ENCODE measurements at places on chromosomes 1 and 21.

DNA sequence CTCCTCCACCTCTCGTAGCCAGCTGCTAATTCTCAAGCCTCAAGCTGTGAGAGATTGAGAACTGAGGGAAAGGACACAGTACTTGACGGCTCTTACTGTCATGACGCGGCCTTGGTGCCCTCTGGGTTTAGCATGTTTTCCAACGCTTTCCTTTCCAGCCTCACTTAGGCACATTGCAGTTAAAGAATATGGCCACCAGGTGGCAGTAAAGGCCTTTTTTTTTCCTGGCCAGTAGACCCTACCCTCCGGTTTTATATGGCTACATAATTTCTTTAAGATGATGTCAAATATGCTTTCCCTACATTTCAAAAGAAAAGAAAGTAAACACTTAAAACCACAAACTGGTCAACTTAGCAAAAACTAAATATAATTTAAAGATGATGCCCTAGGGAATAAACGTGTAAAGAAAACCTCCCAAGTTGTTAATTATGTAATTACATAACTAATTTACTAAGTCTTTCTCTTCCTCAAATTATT is 56.8 kb upstream of the PRDX6 start:
- peak; percentile 55 for DNase-seq

DNA sequence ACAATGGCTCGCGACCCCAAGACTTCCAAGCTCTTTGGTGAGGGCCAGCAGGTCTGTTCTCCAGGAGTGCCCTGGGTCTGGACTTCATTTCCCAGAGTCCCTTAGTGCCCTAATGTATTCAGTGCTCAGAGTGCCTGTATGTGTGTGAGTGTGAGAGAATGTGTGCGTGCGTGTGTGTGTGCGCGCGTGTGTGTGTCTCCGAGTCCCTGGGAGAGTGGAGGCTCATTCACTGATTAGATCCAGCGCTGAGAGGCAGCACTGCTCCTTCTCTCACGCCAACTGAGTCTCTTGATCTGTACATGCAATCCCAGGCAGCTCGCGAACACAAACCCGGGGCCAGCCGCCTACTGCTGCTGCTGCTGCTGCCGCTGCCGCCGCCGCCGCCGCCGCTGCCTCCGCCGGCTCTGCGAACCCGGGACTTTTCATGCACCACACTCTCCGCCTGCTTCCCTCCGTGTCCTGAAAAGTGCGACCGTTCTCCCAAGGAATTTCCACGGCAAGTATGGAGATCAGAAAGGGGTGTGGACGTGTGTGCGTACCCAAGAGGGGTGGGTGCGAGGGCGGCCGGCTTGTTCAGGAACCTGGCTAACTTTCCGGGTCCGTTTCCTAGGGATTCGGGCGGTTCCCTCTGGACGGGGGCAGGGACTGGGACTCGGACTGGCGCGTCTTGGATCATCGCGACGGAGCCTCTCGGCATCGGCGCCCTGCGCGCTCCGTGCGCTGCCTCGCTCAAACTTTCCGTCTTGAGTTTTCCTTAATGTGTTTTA is at the start of gene RNF220:
Gene RNF220, plus strand, starts transcription at position 225 of the 767 bp plus-strand sequence.
- peak; percentile 84 for DNase-seq

DNA sequence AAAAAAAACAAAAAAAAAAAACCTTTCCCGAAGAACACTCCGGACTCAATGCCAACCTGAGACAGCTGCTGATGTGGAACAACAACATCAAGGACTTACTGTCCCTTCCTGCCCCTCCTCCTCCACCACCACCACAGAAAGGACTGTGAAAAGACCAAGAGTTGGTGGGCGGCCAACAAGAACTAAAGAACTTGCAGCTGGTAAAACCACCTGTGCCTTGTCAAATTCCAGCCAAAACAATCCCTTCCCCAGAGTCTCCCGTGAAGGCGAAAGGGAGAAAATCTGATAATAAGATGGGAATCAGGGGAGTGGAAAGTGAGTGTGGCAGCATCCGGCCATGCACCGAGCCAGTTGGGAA is 88.9 kb downstream of the PROX1 start:
- no peak for DNase-seq

DNA sequence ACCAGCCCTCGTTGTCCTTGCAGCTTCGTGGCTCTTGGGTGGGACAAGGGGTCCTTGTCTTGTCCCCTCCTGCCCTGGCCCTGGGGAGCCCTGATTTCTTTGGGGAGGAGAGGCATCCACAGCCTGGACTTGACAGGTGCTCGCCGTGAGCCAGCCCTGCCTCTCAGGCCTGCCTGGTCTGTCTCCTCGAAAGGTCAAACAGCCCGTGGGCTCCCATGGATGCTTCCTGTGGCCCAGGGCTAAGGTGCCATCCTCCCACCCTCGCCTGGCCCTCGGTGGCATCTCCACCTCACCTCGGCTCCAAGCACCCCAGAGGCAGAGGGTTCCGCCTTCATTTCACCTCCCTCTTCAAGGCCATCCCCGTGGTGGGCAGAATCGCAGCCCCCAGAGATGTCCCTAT is 9.0 kb downstream of the LRRC3 start:
- no peak for DNase-seq

GRCh38 chr1:75707191-75707590 is 17.3 kb upstream of the ACADM start:
- no peak for DNase-seq

- no peak for DNase-seq
Measured at GRCh38 chr1:82284213-82284612, 483.5 kb downstream of the ADGRL2 start.

DNA sequence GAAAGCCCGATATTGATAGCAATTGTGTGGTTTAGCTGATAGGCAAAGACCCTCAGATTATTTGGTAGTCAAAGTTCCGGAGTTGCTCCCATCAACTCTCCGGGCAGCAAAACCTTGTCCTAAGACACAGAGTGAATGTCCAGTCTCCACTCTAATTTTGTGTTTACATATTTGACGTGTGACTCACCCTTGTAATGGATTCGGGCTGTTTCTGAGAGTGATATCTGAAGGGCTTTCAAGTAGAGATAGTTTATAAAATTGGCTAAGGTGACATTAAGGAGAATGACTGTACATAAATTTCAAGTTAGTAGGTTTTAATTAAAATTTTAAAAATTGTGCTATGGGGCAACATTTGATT is 154.2 kb downstream of the CNIH3 start:
- no peak for DNase-seq

DNA sequence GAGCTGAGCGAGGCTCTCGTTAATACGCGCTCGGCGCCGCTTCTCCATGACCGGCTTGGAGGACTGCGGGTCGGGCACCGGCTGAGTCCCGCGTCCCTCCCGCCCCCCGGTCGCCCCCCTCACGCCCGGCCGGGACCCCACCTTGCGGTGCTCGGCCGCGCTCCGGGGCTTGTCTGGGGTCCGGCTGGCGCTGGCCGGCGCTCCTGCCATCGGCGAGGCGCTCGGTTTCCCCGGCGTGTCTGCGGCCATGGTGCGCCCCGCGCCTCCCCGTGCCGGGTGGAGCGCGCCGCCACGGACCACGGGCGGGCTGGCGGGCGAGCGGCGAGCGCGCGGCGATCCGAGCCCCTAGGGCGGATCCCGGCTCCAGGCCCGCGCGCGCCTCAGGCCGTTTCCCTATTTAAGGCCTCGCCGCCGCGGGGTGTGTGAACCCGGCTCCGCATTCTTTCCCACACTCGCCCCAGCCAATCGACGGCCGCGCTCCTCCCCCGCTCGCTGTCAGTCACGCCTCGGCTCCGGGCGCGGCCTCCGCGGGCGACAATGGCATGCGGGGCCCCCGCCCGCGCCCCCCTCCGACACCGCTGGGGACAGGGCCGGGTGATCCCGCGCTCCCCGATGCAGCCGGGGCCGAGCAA is at the start of gene HES4:
Gene HES4, minus strand, starts transcription at position 373 of the 632 bp plus-strand sequence. Its CDS starts 124 bp downstream, at position 249.
- peak; percentile 87 for DNase-seq

DNA sequence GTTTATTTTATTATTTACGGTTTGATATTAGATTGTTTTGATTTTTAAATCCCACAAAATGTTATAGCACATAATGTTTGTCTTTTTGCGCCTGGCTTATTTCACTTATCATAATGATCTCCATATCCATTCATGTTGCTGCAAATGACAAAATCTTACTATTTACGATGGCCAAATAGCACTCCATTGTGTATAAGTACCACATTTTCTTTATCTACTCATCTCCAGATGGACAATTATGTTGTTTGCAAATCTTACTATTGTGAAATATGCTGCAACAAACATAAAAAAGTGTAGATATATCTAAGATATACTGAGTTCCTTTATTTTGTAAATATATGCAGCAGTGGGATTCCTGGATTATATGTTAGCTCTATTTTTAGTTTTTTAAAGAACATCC is 1568.3 kb downstream of the AMY1C start:
- no peak for DNase-seq

DNA sequence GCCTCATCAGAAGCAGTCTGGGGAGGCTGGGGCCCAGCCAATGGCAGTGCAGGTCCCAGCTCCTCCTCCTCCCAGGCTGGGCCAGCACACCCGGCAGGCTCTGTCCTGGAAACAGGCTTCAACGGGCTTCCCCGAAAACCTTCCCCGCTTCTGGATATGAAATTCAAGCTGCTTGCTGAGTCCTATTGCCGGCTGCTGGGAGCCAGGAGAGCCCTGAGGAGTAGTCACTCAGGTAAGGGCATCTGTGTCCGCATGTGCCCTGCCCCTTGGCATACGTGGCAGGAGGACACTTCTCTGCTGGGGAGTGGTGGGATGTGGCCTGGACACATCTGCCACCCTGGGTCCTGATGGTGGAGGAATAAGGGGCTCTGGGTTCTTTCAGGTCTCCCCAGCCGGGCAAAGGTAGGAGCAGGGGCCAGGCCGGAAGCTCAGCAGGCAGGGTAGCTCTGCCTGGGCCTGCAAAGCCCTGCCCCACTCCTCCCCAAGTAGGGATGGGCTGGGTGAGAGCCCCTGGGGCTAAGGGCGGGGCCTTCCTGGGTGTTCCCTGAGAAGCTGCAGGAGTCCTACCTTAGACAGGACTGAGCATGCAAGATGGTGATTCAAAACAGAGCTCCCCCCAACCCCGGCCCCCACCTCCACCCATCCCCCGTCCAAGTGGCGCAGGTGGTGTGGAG is at the start of gene GJB5:
Gene GJB5, plus strand, starts transcription at position 84 of the 674 bp plus-strand sequence. CDS start 2,284 bp downstream, outside the sequence.
- no peak for DNase-seq

DNA sequence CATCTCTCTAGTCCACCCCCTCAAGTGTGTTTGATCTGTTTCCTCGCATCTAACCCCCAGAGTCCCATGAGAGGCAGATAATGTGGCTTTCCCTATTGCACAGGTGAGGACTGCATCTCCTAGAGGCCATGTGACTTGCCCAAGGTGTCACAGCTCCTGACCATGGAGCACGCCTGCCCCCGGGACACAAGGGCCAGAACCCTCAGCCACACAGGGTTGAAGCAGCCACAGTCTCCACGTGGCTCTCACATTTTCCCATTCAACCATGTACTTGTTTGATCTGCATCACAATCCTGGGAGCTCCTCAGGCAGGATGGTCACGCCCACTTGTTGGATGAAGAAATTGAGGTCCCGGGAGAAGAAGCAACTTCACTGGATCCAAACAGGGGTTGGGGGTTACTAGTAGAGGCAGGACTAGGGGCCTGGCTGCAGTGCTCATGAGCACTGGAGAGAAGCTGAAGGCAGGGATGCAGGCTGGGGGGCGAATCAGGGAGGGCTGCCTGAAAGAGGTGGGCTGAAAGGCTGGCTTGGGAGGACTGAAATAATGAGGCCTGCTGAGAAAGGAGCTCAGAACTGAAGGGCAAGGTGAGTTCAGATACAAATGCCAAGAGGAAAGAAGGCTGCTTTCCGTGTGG is 207.9 kb downstream of the PTPRU start:
- DNase-seq, result no peak

DNA sequence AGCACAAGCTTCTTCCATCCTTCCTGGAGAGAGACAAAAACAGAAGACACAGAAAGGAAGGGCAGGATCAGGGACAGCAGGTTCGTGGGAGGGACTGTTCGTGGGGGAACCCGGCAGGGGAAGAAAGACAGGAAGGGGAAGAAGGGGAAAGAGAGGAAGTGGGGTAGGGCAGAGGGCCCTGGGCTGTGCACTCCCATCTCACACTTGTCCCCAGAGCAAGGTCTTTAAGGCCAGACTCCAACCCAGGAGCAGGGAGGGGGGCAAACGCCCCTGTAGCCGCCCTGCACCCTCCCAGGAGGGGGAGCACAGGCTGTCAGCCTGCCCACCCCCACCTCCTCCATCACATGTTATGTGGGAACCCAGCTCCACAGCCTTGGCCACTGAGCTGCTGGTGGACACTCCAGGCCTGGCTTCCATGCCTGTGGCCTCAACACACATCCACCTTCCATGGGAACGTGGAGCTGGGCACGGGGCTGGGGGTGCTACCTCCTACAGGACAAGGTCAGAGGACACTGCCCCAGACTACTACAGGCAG is 9.3 kb downstream of the SLC19A1 start:
- no peak for DNase-seq

- DNase-seq, result no peak
Measured at GRCh38 chr1:23759277-23759676, 16.0 kb downstream of the ELOA start.

DNA sequence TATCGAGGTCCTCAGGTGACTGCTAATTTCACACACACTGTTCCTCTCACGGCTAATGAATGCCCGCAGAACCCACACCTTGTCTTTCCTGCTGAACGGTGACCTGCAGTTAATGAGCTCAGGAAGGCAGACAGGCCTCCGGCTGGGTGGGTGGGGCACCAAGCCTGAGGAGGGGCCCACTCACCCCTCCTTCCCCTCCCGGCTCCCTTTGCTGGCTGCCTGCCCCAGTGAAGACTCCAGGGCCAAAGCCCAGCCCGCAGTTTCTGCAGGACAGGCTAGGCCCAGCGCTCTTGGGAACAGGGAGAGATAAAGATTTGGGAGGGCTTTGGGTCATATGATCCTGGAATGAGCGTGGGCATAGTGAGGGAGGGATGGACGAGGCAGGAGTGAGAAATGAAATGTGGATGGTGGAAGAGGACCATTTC is 26.4 kb downstream of the FOXO6 start:
- DNase-seq, result no peak

- no peak for DNase-seq
Measured at GRCh38 chr1:178885869-178886268, 15.0 kb upstream of the ANGPTL1 start.

DNA sequence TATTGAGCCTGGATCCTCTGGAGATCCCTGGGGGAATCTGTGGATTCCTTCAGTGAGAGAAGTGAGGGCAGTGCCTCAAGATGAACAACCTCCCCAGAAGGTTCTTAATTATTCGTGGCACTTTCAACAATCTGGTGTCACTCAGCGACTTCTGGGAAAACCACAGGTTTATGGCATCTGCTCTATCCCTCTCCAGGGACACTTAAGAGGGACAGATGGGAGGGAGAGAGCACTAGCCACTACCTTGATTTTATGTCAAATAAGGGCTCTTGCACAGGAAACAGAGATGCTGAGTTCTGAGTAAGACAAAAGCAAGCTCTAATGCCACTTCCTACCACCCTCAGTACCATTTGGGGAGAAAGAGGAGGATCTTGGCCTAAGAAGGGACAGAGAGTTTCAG is 21.2 kb upstream of the CHI3L1 start:
- no peak for DNase-seq

- DNase-seq, result no peak
Measured at GRCh38 chr1:162756523-162756922, 34.0 kb upstream of the HSD17B7 start.

Data from RCC 7860 (cell line).